ENCODE measurements at places on chromosomes 2 and 18.

DNA sequence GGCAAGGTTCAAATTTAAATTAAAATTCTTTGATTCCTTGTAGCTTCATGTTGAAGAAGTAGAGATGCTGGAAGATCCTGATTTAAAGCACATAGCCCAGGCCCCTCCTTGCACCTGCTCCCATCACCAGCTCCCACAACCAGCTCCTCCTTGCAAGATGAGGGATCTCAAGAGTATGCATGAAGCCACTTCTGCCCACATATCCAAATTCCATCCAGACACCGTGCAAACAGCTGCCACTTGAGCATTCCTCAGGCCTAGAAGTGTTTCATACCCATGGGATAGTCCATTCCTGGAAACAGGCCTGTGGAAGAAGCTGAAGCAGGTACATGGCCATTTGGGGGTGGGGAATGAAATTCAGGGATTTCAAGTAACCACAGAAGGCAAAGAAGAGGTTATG, 32.4 kb upstream of the ITPRID2 start:
- DNase-seq = no peak

DNA sequence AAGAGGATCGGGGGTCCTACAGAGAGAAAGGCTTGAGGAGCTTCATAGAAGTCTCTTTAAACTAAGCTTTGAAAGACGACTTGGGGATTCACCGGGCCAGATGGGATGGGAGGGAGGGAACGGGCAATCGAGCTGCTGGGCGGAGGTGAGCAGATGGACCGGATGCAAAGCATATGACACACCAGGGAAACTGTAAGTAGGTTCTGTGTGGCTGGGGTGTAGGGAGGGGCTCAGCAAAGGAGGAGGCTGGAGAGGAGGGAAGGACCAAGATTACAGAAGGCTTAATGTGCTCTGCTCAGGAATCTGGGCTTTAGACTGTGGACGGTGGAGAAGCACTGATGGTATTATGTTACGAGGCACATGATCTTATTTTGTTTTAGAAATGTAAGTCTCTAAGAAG, 131.5 kb downstream of the MAIP1 start:
- DNase-seq = no peak

- DNase-seq = no peak
These were observed 6.4 kb upstream of the ATP9B start for GRCh38 chr18:79062806-79063205.

GRCh38 chr2:201444746-201445465, 6.4 kb downstream of the TRAK2 start:
- DNase-seq = no peak

- DNase-seq = no peak
These were observed 8.8 kb downstream of the NABP1 start for GRCh38 chr2:191686729-191687128.

DNA sequence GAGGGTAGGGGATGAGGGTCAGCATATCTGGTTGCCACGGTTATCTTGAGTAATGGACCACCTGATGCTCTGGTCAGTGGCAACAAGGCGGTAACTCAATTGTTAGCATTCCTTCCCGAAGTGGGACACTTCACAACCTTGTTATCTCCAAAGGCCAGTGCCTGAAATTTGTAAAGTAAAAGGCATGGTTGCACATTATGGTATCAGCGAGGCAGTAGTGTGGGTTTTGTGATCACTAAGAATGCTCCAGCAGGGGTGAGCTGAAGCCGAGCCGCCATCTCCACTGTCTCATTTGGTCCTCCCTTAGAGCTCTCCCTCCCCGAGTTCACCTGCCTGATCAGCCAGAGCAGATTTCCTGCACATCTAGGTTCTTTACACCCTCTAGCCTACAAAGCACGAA, 50.5 kb upstream of the LGALSL start:
- no peak for DNase-seq

- DNase-seq = no peak
These were observed 160.8 kb downstream of the ACKR3 start for GRCh38 chr2:236730393-236730792.

GRCh38 chr18:37889963-37890362, 324.4 kb upstream of the CELF4 start:
- DNase-seq = no peak

DNA sequence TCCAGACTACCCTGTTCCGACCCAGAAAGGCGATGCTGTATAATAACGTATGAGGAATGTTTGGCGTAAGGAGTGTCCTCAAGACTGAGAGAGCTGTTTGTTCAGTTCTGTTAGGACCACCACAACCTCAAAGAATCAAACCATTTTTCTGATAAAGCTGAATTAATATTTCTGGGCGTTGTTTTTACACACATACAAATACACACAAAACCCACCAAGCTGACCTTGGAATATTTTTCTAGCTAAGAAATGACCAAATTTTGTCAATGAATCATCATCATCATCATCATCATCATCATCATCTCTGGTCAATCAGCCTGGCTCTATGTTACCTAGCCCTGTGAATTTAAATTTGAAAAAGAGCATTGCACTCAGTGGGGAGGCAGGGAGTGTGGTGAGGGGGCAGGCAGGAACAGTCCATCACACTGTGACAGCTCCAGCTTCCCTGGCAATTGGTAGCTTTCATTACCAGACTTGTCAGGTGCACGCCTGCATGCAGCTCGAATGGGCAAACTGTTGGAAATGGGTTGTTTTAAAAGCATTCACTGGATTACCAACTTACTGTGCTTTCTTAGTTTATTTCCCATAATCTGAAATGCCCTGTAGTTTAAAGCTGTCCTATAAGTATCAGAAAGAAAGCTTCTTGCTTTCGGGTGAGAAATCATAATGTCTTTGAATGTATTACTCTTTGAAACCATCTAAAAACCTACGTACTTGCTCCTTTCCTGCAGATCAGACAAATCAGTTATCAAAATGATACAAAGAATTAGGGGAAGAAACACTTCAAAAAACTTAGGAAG, 6.9 kb upstream of the POU3F3 start:
- DNase-seq = no peak

- no peak for DNase-seq
These were observed 45.2 kb upstream of the FAM117B start for GRCh38 chr2:202589582-202589949.

DNA sequence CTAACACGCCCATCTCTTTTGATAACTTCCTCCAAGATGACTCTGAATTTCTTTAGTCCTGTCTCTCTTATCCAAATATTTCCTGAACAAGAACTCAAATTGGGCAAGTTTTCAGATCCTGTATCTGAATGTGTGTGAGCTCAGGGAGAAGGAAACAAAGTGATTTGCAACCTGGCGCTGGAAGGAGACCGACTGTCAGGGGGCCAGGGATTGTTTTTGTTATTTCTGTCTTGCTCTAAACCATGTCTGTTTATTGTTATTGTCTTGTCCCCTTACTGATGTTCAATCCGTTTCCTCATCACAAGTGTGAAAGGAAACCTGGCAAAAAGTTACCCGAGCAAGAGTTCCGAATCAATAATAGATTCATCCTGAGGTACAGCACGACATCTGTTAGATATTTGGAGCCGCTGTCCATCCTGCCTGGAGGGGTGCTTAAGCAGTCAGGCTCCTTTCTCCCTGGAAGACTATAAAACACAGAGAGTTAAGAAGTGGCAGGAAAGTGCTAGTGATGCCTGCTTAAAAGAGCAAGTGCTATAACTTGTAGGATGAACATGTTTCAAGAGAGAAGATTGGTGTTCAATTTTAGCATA, 132.5 kb upstream of the OSR1 start:
- DNase-seq = no peak

- DNase-seq = no peak
These were observed 5.5 kb downstream of the SULT1C4 start for GRCh38 chr2:108383146-108383830.

DNA sequence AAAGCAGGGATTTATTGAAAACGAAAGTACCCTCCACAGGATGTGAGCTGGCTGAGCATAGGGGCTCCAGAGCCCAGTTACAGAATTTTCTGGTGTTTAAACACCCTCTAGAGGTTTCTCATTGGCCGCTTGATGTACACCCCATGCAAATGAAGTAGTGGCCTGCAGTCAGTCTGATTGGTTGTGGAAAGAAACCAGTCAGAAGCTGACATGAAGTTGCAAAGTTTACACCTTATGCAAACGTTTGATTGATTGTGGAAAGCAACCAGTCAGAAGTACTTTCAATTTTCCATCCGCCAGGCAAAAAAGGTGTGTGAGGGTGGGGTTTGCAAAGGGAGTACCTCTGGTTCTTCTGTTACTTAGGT, 62.3 kb downstream of the VWA3B start:
- no peak for DNase-seq

DNA sequence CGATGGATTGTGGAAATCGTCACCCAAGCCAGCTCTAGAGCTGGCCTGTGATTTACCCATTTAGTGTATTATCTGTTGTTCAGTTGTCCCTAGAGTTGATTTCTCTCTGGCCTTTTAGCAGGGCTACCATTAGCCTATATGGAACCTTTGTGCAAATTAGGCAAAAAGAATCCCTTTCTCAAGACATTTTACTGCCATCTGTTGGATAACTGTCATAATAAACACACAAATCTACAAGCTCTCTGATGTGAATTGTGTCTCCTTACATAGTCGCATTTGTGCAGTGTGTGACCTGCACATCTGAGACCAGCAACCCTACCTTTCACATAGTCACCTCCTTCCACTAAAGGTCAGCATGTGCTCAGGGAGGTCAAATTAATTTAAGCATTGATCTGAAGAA, 34.0 kb downstream of the LOXHD1 start:
- no peak for DNase-seq

All from stimulated activated CD4-positive, alpha-beta T cell treated with anti-CD3 and anti-CD28 coated beads, Interleukin-2, amount 100 ng/mL, for 24 hours (primary cell).